ENCODE measurements at places on chromosomes 16 and 17. TPM values are rescaled to one million over a fixed set of nuclear protein-coding genes. Genes with fewer than 3 reads are reported as not detected.

DNA sequence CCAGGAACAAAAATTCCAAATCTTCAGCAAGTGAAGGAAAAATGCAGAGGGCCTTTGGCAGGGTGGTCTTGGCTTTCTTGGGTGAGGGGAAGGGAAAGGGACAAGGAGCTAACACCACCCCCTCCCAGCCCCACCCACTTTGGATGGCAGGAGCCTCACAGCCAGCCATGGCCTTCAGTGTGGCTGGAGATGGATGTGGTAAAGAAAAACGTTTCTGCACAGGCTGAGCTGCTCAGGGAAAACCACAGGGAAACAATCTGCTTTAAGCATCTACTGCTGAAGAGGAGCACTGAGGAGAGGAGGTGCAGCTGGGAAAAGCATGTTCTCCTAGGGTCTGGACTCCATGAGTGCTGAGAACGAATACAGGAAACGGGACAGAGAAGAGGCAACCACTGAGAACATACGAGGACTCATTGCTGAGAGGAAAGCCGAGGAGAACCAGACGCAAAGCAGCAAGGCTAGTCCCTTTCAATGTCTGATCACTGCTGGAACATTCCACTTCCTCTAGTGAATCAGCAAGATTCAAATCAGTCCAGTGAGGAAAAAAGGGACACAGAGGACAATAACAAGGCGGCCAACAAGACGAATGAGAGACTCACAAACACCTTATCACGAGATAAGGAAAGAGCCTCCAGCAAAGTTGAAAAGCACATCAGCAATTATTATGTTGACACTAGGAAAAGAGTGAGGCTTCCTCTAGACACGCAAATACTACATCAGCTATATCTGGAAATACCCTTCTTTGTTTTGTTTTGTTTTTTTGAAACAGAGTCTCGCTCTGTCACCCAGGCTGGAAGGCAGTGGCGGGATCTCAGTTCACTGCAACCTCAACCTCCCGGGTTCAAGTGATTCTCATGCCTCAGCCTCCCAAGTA, 41.7 kb downstream of the ZZEF1 start:
- no peak for DNase-seq

The CHST4 gene
- total RNA-seq, result not detected

DNA sequence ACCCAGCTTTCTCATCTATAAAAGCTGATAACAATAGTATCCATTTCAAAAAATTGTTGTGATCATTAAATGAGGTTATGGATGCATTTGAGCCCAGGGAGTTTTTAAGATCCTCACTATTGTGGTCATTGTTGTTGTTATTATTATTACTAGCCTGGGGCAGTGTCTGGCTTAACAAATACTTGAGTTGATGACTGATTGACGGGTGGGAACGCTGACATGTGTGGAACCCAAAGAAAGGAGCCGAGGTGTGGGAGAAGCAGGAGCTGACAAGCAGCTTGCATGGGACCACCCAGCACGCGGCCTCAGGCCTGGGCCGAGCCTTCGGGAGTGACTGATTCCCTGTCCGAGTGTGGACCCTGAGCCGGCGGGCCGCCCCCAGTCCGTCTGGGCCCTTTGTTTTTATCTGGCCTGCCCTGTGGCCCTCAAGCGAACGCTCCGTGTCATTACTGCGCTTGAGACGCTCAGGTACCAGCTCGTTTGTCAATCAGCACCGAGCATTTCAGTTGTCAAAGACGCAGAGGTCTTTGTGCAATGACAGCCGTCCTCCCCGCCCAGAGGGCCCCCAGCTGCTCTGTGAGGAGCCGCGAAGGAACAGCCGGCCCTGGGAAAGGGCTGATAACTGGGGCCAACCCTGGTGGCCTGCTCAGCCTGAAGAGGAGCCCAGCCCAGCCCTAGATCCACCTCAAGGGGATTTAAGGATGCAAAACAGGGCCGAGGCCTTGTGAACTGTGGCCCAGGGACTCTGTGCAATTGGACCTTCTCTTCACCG, 132.9 kb upstream of the FOXF1 start:
- DNase-seq, result no peak

The TBC1D3K gene
- not detected for total RNA-seq

The PTGES3L gene
- total RNA-seq, result 0.83 TPM
